ENCODE measurements at places on chromosomes 5 and 9.

DNA sequence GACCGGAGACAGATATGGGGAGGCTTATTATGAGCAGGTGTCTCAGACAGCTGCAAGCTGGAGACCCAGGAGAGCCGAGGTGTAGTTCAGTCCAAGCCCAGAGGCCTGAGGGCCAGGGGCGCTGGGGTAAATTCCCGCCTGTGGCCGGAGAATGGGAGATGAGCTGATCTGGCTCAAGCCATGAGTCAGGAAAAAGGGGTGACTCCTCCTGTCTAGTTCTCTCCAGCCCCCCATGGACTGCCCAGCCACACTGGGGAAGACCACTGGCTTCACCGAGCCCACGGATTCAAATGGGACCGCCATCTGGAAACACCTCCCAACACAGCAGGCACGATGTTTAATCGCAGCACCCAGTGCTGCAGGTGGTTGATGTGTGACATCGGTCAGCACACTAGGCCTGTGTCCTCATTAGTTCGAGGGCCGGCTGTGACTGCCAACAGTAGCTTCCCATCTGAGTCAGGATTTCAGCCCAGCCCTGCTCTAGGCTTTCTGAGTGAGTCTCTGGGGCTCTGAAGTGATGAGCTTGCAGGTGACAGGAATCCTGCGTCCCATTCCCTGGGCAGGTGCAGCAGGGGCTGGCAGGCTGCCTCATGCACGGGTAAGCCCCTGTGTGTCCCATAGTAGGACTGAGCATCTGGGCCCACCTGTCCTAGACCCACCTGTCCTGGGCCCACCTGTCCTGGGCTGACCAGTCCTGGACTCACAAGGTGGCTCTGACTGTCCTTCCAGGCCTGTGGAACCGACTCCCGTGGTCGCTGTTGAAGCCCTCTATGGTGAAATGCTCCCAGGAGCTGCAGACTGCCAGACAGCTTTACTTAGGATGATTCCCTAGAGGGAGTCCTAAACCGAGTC lies 49.7 kb downstream of the AHRR start:
- DNase-seq, result no peak

DNA sequence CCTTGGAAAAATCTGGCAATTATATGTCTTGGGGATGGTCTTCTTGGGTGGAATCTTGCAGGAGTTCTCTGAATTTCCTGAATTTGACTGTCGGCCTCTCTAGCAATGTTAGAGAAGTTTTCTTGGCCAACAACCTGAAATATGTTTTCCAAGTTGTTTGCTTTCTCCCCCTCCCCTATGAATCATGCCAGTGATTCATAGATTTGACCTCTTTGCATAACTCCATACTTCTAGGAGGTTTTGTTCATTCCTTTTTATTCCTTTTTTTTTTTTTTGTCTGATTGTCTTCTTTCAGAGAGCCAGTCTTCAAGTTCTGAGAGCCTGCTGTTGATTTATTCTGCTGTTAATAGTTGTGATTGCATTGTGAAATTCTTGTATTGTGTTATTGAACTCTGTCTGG lies 56.7 kb upstream of the SLC44A1 start:
- no peak for DNase-seq

GRCh38 chr5:87408204-87408603 lies 4.5 kb downstream of the CCNH start:
- no peak for DNase-seq

- DNase-seq, result no peak
Observed at GRCh38 chr5:68436686-68437520, 221.3 kb downstream of the PIK3R1 start.

- DNase-seq, result no peak
Observed at GRCh38 chr9:114538241-114538640, 33.0 kb upstream of the WHRN start.

- no peak for DNase-seq
Observed at GRCh38 chr9:89637787-89638186, 33.0 kb downstream of the GADD45G start.

Measured in NCI-H2081 treated with DMSO at 0.1 percent for 48 hours (cell line).